Stimulated activated naive CD8-positive, alpha-beta T cell treated with anti-CD3 and anti-CD28 coated beads, Interleukin-15, Interleukin-2, amounts not matched to agents 100 U/mL and 50 U/mL, for 24 hours (primary cell): ENCODE measurements at places on chromosomes 16 and 17.

DNA sequence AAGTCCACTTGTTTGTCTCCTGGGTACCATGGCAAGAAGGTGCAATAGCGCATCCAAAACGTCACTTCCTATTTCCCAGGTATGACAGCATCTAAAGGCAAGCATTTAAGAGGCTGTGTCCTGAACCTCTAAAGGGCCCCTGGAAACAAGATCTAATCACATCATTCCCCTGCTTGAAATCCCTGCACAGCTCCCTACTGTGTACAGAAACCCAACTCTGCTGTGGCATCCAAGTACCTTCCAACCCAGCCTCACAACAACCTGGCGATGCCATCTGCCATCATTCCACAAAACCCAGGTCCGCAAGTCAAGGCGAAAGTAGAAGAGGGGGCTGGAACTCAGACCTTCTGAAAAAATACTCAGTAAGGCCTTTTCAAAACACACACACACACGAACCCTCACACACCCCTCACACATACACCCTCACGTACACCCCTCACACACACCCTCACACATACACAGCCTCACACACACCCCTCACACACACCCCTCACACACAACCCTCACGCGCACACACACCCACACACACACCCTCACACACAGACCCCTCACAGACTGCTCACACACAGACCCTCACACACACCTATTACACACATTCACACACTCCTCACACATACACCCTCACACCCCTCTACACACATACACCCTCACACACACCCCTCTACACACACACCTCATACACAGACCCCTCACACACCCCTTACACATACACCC, 24.5 kb downstream of the C17orf67 start:
- DNase-seq = no peak

DNA sequence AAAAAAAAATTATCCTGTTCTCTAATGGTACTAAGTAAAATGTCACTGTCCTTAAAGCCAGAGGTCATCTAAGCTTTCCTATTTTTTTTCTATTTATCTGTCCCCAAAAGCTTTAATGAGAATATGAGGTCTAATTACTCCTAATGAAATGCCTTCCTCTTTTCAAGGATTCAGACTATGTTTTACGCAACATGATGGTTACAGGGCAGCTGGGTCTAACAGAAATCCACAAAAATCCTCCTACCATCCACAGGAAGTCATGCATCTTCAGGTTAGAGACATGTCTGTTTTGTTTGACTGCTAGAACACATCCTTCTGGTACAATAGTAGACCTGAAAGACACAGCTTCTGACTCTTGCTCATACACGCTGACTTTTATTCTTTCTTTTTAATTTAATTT, 29.7 kb upstream of the NSRP1 start:
- no peak for DNase-seq

- DNase-seq = no peak
Measured at GRCh38 chr17:57776366-57776765, 31.3 kb upstream of the CCDC182 start.

DNA sequence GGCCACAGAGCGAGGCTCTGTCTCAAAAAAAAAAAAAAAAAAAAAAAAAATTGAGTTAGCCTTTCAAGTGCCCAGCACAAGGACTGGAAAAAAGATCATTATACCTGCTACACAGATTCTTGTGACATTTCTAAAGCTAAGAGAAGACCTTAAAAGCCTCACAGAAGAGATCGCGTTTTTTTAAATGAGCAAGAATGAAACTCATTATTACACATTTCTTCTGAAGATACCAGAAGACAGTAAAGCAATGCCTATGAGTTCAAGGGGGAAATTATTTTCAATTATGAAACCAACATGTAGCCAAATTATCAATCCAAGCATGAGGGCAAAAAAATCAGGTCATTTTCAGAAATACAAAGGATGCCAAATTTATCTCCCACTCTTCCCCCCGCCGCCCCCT, 56.8 kb downstream of the MED13 start:
- DNase-seq = no peak

- peak; percentile 58 for DNase-seq
Measured at GRCh38 chr16:425740-426114, 278 bp downstream of the RAB11FIP3 start.

- DNase-seq = no peak
Measured at GRCh38 chr17:74045608-74046280, 157.7 kb upstream of the RPL38 start.

- DNase-seq = no peak
Measured at GRCh38 chr17:5638596-5638995, 54.3 kb upstream of the NLRP1 start.

DNA sequence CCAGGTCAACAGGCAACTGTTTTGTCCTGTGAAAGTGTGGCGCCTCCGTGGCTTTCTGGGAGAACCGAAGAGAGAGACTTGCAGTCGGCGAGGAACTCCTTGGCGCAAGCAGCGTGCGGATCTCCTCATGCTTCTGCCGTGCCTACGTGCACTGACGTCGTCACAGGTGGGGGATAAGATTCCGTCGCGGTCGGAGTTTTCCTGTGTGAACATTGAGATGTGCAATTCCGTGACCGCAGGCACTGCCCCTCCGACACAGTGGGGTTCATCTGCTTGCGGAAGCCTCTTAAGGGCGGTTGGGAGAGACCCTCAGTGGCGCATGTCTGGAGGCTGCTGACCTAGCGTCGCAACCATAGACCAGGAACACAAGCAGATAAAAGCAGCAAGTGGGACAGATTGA, 212.3 kb upstream of the CHMP6 start:
- no peak for DNase-seq

DNA sequence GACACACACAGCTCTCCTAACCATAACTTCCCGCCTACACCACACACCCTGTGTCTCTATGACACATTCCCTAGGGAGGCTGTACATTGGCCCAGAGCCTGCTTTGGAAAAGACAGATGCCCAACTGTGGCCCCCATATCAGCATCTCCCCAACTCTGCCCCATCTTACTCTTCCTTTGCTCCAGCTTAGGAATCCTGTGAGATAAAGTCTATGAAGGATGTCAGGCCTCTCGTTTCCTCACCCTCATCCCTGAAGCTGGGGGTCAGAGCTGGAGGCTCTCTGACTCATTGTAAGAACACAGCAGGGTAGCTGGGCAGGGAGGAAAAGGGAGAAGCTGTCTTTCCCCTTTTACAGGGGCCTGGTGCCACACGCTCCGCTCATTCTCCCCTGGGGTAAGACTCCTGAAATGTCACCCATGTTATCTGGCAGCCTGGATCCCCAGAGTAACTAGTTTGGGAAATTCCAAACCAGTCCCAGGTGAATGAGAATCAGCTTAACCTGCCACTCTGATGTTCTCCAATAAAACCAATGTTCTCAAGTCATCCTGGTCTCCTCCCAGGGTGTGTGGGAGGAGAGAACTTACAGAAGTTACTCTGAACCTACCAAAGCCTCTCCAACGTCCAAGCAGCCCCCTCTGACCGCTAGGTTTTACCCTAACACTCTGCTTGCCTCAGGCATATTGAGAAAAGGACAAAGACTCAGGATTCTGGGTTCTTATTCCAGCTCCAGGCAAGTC, 2.8 kb downstream of the RAPGEFL1 start:
- no peak for DNase-seq

GRCh38 chr16:80007231-80007630, 406.7 kb upstream of the MAF start:
- no peak for DNase-seq

DNA sequence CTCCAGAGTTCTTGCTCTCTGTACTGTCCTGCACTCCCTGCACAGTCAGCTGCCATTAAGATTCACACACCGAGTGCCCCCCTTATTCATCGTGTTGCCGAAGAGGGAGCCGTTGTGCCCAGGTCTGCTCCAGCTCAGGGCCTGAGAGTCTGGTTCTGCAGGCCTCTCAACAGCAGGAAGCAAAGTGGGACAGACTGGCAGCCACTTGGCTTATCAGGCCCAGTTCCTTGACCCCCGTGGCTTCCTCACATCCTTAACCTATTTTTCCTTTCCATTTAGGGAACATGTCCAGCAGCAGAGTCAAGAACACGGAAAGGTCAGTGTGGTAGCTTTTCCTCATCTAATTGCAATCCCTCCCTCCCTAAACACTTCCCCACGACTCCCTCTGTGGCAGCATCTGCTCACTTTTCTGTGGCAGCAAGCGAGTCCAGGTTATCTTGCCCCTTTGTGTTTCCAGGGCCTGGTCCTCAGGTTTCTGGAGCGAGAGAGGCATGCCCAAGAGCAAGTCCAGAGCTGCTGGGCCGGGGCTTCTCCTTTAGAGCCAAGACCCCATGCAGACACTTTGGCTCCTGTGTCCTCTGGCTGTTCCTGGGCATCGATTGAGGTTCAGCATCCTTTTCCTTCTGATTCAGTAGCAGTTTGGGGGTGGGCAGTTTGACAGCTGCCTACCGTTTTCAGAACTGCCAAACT, 22.1 kb upstream of the ADAM11 start:
- DNase-seq = no peak

- DNase-seq = no peak
Measured at GRCh38 chr16:22220069-22220440, 14.0 kb downstream of the EEF2K start.

- no peak for DNase-seq
Measured at GRCh38 chr16:67237396-67238277, 9.6 kb downstream of the FHOD1 start.

DNA sequence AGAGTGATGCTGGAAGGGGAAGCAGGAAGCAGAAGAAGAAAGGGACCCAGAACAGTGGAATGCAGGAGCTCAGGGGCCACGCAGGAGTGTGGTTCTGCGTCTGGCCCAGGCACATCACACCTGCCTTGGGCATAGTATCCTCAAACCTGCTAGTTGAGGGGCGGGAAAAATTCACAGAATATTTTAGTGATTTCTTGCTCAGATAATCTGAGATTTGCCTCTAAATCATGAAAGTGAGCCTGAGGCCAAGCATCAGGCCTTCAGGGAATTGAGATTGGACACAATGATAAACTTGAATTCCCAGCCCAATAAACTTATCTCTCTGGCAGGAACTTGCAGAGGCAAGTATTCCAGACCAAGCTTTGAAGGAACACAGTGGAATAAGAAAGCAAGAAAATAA, 48.5 kb upstream of the CCL2 start:
- DNase-seq = no peak

GRCh38 chr17:57355090-57355859, 99.0 kb downstream of the MSI2 start:
- DNase-seq = no peak

DNA sequence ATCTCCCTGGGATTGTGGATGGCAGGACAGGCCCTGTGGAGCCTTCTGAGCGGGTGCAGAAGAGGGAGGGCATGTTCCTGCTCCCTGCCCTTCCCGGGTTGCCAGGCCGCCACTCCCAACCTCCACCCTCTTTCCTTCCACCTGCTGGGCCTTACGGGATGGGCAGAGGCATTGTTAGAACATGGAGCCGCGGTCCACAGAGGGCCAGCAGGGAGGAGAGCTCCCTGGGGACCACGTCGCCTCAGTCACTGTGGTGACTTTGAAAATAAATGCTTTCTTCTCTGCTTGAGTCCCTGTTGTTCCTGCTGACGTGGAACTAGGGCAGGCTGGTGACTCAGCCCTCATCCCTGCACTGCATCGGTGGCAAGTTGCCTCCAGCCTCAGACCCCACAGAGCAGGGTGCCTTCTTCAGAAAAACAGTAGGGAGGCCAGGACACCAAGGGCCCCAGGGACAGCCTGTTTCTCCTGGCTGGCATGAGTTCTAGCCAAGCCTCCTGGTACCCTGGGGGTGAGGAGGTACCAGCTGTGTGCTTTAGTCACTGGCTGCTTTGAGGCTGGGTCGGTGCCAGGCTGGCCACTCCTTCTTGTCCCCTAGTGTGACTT, 224.9 kb downstream of the SEC14L1 start:
- no peak for DNase-seq

DNA sequence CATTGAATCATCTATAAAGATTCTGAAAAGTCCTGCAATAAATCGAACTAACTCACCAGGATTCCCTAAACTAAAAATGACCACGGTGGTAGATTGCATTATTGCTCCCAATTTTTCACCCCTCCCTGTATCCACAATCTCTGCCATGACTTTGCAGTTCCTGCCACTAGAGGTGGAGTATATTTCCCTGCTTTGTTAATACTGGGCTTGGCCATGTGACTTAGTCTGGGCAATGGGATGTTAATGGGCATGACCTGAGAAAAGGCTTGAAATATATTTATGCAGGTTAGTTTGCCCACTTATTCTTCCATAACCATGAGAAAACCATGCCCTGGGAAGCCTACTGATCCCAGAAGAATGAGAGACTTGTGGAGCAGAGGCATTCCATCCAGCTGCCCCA, 59.1 kb downstream of the NOG start:
- no peak for DNase-seq

GRCh38 chr17:78116411-78116810, 12.1 kb downstream of the TMC6 start:
- DNase-seq = no peak

DNA sequence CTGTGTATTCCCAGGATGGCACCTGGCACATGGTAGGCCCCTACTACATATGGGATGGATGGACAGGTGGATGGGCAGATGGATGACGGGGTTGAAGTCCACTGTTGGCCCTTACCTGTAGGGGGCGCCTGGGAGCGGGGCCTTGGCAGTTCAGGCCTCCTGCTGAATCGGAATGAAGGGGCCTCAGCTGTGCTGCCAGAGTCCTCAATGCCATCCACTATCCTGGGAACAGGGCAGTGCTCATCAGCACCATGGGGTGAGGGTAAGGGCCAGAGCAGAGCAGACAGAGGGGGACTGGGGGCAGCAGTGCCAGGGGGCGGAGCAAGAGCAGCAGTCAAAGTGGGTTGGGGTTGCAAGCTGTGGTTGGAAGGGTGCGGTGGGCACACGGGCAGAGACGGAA, 8.3 kb upstream of the RAB5C start:
- DNase-seq = peak; percentile 74

- DNase-seq = no peak
Measured at GRCh38 chr16:15854061-15854460, 2.8 kb downstream of the MYH11 start.

- DNase-seq = no peak
Measured at GRCh38 chr16:50265260-50265659, 1.1 kb upstream of the ADCY7 start.

GRCh38 chr16:82835487-82836155, 208.9 kb downstream of the CDH13 start:
- no peak for DNase-seq

- DNase-seq = no peak
Measured at GRCh38 chr16:4389051-4389955, 17.7 kb downstream of the VASN start.

- DNase-seq = no peak
Measured at GRCh38 chr16:21227866-21228265, 5.6 kb upstream of the ANKS4B start.

DNA sequence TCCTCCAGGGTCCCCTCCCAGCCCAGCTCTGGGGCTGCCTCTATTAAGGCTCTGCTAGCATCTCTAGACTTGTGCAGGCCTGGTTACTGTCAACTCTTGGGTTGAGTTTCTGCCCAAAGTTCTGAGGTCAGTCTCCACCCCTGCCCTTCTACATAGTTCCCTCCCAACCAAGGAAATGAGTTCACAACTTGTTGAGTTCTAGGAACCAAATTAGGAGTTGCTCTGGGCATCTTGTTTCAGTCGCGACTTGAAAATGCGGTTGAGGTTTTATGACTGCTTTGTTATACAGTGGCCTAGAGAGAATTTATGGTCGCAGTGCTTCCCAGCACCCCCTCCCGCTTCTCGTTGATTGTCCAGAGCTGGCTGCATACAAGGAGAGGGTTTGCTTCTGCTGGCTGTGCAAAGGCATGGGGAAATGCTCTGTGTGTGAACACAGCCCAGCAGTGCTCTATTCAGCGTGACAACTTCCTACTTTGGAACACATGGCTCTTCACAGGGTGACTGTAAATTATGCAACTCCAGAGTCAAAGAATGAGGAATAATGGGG, 20.2 kb downstream of the GNAO1 start:
- no peak for DNase-seq

- DNase-seq = no peak
Measured at GRCh38 chr16:15950869-15951268, 1.5 kb downstream of the ABCC1 start.
